ENCODE measurements at places on chromosomes 13 and 19.

DNA sequence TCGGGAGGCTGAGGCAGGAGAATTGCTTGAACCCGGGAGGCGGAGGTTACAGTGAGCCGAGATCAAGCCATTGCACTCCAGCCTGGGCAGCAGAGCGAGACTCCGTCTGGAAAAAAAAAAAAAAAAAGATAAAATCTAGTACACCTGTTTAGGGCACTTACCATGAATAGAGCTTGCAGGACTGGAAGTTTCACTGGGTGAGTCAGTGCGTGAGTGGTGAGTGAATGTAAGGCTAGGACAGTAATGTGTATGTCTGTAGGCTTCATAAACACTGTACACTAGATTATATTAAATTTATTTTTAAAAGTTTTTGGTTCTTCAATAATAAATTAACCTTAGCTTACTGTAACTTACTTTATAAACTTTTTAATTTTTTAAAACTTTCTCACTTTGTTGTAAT, 22.9 kb downstream of the PPP5C start:
- no peak for DNase-seq

DNA sequence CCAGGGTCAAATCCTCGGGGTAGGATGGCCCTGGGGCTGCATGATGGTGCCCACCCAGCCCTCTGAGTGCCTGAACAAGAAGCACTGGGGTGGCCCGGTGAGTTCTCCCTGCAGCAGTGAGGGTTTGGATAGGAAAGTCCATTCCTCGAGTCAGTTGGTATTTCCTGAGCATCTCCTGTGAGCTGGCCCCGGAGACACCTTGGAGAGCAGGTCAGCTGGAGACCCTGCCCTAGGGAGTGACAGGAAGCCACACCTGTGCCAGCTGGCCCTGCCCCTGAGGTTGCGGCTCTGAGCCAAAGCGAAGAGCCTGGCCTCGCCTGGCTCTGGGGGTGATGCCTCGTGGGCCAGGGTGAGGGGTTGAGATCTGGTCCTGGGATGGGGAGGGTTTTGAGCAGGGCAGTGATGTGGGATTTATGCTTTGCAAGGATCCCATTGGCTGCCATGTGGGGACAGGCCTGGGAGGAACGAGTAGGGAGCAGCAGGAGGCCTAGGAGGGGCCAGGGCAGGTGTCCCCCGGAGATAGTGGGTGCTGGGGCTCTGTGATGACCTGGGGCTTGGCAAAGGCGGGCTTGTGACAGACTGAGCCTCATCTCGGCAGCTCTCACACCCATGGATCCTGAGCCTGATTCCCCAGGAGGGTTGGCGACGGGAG, 16.0 kb downstream of the CRTC1 start:
- DNase-seq, result no peak

DNA sequence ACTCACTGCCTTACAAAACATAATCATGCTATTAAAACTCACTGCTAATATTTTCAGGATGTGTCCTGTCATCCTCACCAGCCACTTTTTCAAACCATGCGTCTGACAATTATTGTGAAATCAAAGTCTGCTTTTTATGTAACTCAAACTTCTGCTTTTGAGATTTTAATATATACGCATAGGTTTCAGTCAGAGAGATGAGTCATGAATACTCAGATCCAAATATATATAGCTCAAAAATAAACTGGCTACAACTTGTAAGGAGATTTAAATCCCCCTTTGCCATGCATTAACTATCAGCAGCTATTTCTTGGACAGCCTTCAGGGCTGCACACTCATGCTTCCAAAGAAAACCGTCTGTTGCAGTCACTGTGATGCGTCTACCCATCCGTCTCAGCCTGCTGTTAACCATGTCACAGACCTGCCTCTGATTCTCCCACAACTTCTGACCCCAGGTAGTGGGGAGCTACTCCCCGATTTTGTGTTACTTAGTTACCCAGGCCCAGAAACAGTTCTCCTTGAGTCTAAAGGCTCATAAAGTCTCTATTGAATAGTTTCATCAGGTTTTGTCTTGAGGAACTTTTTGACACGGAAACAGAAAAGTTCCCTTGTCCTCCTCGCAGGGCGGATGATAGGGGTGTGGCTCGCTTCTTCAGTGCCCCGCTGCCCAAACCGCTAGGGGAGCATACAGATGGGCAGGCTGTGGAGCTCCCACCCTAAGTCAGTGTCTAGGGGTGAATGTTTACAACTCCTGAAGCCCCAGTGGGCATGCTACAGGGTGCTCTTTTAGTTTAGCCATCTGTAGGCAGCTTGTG, 33.8 kb upstream of the SGCG start:
- no peak for DNase-seq

GRCh38 chr13:81872581-81872980, 1531.7 kb upstream of the SPRY2 start:
- DNase-seq, result no peak

DNA sequence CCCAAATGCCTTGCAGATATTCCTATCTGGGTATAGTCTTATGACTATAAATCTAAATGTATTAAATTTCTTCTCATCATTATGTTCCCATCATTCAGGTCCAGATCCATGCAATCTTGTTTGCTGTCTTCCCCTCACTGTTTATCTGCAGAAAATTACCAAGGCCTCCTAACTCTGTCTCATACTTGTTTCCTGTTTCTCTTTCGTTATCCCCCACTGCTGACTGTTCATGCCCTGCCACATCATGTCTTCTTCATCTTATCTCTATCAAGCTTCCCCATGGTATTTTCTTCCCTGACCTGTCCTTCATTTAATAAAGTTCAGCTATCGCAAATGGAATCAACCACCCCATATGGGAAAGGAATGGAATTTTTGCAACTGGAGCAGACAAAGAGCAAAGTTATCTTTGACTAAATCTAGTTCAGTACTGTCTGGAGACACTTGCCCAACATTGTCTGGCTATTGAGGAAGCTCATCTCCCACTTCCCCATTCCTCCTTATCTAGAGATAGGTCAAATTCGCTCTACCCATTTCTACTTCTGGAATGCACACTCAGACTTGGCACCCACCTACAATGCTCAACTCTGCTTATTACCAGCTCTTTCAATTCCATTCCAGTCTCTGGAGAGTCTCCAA, 1358.1 kb downstream of the EFNB2 start:
- DNase-seq, result no peak

DNA sequence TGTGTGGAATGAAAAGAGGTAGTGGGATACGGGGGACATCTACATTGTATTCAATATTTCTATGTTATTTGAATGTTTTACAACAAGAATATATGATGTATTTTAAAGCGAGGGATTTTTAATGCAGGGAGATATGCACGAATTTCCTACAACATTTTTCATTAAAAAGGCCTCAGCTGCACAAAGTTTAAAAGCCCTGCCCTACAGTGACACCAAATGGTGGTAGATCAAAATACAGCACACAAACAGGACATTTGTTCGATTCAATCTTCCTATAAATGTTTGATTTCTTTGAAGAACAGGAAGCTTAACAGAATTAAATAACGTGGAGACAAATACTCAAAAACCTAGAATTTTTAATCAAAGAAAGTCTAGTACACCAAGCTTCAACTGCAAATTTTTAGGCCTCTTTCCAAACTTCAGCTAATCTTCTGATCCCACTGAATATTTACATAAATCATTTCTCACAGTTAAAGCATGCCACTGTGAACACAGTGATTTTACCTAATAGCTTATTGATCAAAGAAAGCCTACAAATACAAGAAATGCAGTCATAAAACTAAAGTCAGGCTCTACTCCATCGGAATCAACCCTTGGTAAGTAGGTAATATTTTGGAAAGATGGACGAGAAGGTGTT, 257.2 kb downstream of the DIAPH3 start:
- DNase-seq, result no peak

DNA sequence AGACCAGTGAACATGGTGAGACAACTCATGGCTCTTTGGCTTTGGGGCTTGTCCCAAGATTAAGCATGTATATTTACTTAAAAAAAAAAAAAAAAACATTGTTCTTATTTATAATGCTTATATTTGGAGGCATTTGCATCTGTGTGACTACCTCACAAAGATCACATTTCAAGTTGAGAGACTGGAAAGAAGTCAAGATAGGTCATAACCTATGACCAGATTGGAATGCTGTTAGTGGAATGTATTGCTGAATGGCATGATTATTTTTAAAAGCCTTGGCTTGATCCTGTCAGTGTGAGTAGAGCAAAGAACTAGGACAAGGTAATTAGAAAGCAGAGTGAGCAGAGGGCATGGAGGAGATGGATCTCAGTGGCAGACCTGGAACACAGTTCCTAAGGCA, 214.6 kb downstream of the OXGR1 start:
- DNase-seq, result no peak

DNA sequence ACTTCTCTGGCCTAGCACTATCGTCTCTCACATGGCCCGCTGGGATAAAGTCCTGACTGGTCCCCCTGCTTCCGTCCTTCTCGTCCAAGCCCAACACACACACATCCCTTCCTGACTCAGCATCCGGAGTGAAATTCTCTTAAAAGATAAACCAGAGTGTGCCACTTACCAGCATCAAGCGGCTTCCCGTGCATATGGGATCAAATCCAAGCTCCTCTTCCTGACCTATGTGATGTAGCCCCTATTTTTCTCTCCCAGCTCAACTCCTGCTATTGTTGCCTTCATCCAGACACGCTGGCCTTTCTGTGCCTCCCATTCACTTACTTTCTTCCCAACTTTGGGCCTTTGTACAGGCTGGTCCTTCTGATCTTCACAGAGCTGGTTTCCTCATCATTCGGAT, 530.4 kb downstream of the DIAPH3 start:
- no peak for DNase-seq

DNA sequence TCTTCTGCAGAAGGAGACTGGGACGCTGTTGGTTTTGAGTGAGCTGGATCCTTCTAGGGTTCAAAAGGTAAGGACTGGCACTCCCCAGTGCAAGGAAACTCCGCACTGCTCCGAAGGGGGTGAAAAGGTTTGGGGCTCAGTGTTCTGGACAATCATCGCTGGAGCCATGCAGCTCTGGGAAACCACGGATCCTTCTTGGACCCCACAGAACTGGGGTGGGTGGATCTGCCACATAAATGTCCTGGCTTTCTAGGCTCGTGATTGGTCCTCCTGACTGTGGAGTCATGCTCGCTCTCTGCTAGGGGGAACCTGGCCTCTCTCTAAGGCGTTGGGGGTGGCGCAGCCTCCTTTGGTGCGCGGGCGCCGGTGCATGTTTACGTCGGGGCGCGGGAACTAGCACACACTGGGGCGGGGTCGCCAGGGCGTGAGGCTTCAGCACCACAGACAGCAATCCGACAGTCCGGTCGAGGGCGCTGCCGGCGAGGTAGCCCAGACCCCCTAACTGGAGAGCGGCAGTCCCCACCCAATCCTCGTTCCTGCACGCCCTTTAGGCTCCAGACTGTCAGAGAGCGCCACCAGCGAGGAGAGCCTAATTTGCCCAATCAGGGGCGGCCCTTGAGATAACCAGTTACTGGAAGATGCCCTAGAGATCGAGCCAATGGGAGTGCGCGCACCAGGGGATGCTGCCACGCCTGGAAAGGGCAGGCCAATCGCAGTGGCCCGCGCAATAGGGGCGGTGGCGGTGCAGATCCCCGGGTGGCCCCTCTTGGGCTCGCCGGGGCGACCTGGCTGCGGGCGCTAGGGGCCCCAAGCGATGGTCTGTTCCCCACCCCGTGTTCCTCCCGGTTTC, 913 bp upstream of the ELAVL3 start:
- peak; percentile 96 for DNase-seq

DNA sequence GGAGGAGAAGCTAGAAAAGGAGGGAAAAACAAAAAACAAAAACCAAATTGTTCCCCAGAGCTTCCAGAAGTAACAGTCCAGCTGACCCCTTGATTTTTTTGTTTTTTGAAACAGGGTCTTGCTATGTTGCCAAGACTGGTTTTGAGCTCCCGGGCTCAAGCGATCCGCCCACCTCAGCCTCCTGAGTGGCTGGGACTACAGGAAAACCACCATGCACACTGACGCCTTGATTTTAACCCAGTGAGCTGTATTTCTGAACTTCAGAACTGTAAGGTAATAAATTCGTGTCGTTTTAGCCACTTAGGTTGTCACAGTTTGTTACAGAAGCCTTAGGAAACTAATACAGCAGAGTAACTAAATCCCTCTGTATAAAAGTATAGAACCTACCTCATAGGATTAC, 1.1 kb upstream of the NEK3 start:
- DNase-seq, result no peak

GRCh38 chr13:74715718-74716117, 581.5 kb upstream of the KLF12 start:
- DNase-seq, result no peak

GRCh38 chr19:38125238-38125637, 98.8 kb downstream of the DPF1 start:
- DNase-seq, result no peak

- no peak for DNase-seq
Measured at GRCh38 chr19:37999309-38000213, 92.6 kb downstream of the SIPA1L3 start.

DNA sequence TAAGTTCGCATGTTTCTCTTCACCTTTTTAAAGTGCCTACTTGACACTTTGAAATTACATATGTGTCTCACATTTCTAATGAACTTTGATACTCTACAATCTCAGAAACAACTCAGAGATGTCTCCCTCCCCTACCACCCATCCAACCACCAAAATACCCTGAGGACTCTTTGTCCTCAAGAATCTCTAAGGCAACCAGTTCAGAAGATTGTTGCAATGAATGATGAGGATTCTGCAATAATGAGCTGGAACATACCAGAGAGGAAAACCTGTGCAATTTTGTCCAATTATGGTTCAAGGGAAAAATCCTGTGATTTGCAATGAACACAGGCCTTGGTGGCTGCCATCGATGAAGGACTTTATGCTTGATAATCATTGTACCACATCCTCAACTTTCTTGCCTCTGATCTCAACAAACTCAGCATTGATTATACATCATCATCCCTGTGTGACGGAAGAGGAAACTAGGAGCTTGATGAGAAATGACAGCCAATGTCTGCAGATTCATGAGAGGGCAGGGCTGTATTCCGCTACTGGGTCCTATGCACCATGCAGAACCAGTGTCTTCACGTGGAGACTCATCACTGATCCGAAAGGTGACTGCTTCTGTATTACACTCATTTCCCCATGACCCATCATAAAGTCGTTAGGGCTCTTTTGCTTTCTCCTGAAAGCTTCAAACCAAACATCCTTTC, 1.1 kb downstream of the FPR1 start:
- no peak for DNase-seq

- DNase-seq, result peak; percentile 27
Measured at GRCh38 chr19:11422163-11423065, 3.3 kb upstream of the RGL3 start.

DNA sequence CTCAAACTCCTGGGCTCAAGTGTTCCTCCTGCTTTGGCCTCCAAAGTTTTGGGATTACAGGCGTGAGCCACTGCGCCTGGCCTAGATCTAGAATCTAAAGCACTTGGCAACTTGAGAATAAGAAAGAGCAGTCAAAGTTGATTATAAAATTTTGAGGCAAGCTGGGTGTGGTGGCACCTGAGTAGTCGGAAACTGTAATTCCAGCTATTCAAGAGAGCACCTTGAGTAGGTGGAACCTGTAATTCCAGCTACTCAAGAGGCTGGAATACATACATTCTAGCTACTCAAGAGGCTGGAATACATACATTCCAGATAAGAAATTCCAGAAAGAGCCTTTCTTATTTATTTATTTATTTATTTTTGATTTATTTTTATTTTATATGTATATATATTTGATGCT, 8.3 kb upstream of the NAA16 start:
- no peak for DNase-seq

- DNase-seq, result no peak
Measured at GRCh38 chr13:57877601-57878000, 246.1 kb downstream of the PCDH17 start.

- DNase-seq, result no peak
Measured at GRCh38 chr13:31797154-31797775, 57.9 kb downstream of the RXFP2 start.

Data from caudate nucleus (tissue), 63 donors.